ENCODE measurements at places on chromosomes 6 and 20. TPM values are rescaled to one million over a fixed set of nuclear protein-coding genes. Genes with fewer than 3 reads are reported as not detected.

GRCh38 chr6:65259059-65259458 is 448.0 kb downstream of the EYS start:
- DNase-seq = no peak

- no peak for DNase-seq
Measured at GRCh38 chr6:40743226-40743625, 156.1 kb upstream of the LRFN2 start.

GRCh38 chr6:42275376-42276033 is 57.8 kb upstream of the MRPS10 start:
- no peak for DNase-seq

FOXS1 gene
- total RNA-seq = 6.2 TPM

DNA sequence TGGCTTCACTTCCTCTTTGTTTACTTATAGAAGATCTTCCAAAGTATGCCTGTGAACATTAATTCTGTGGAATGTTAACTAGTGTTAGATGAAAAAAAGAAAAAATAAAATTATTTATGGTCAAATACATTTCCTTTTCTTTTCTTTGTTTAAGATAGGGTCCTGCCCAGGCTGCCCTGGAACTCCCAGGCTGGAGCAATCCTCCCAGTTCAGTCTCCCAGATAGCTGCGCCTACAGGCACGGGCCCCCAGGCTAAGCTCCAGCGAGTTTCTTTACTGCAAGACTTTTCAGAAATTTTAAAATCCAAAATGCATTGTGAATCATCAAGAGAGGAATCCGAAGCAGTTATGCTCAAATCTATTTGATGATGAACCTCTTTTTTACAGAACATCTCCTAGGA is 39.3 kb upstream of the IL20RA start:
- DNase-seq = no peak

DNA sequence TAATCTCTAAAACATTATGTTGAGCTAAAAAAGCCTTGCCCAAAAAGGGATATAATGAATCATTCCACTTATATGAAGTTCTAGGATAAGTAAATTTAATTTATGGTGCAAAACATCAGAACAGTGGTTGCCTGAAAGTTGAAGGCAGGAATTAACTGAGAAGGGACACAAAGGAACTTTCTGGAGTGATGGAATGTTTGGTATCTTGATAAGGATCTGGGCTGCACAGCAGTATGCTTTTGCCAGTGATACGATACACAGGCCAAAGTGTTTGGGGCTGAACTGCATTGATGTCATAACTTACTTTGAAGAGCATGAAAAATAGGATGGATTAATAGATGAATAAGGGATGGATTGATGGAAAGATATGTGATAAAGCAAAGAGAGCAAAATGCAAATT is 146.1 kb upstream of the LRFN2 start:
- DNase-seq = no peak

DNA sequence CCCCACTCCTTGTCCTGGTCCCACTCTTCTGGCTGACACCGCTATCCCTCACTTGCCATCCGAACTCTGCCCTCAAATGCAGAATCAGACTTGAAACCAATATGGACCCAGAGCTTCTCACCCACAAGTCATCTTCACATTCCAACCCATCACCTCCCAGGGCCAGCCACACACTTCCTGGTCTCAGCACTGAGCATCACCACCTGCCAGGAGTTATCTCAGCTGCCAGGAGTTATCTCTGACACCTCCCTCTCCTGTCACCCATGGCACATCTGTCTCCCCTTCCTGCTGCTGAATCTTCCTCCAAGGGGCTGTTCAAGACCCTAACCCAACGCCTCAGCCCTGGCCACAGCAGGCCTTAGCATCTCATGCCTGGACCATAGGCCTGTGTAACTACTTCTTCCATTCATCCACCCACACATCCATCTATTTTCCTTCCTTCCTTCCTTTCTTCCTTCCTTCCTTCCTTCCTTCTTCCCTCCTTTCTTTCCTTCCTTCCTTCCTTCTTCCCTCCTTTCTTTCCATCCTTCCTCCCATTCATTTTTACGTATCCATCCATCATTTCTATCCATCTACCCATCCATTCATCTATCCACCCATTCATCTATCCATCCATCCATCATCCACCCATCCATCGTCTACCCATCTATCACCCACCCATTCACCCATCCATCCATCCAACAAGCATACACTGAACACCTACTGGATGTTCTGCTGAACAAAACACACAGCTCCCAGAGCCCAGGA is 74.6 kb upstream of the NNAT start:
- no peak for DNase-seq

DNA sequence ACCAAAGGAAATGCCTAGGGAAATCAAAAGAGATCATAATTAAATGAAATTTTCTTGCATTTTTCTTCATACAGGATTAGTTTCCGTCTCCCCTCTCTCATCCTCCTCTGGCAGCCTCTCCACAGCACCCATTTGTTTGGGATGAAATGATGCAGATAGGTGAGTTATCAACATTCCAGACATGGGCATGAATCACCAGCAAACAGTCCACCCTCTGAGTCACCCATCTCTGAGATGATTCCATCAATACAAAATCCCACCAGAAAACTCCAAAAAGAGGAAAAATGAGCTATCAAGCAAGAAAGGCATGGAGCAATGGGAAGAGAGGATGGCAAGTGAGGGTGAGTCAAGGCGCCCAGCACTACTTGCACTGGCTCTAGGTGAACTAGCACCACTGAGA is 11.4 kb downstream of the MC3R start:
- DNase-seq = no peak
